ENCODE measurements at places on chromosomes 2 and 18.

- no peak for DNase-seq
Observed at GRCh38 chr2:100921685-100922161, 80.4 kb upstream of the RPL31 start.

- no peak for DNase-seq
Observed at GRCh38 chr2:71630454-71631328, 177.3 kb downstream of the DYSF start.

DNA sequence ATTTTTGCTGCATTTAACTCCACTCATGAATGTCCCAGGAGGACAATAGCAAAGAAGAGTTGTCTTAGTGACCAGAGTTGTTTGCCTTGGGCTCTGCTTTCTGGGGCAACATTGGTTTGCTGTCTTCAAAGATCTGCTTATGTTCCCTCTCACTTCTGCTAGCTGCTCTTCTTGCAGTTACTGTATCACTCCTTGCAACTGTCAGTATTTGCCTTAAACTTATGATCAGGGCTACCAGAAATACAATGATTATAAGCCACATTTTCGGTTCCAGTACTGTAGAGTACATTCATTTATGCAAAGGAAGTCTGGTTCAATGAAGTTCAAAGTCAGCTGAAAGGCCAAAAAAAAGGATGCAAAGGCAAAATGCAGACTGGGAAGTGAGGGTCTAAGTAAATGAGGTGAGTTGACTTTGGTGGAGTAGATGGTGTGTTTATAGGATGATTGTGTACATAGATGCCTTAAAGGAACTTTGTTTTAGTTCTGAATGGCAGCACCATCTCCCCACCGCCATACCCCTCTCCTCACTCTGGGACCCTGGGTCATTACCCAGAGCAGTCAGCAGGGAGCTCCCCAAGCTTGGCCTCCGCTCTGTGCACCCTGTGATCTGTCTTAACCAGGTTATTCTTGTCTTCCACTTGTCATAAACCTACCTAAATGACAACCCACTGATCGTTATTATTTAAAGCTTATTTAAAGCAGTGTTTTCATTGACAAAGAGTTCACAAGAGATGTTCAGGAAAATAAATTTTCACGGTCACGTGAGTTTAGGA is 236.0 kb downstream of the DOK6 start:
- DNase-seq: no peak

DNA sequence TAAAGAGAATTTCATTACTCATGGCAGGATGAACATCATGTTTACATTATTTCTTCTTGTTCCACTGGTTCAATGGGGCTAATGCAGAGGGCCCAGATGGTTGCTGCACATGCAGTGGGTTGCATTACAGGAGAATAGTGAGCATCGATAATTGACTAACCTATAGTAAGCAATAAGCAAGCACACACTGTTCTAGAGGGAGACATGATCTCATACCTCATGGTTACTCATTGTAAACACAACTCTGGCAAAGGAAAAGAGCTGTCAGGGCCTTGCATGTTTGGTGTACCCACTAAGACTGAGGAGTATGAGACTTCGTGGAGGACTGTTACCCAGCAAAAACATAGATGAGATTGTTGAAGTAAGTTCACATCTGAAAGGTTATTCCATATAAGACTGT is 885.6 kb upstream of the VRK2 start:
- no peak for DNase-seq

DNA sequence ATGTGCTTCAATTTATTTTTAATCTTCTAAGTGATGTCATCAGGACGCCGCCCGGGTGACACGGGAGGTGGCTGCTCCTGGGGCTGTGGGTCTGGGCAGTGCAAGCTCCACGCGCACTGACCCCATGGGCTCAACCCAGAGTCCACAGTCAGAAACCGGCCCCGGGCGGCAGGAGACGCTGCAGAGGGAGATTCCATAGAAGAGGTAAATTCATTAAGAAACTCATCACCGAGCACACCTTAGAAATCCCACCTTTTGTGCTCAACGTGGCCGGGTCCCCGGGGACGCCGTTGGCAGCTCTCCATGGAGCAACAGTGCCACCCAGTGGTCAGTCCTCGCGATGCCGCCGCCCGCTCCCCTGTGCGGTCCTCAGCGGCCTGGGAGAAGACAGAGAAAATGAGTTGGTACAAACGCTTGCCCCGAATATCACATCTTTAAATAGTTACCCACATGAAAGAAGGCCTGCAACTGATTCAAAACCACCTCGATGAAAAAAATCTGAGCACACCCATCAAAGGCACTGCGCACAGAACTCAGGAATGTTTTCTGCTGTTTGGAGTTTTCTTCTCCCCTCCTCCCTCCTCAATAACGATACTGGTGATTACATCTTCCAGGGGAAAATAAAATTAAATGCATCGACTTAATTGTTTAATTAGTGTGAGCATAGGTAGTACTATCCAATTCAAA is 92.6 kb downstream of the CMPK2 start:
- DNase-seq: no peak

DNA sequence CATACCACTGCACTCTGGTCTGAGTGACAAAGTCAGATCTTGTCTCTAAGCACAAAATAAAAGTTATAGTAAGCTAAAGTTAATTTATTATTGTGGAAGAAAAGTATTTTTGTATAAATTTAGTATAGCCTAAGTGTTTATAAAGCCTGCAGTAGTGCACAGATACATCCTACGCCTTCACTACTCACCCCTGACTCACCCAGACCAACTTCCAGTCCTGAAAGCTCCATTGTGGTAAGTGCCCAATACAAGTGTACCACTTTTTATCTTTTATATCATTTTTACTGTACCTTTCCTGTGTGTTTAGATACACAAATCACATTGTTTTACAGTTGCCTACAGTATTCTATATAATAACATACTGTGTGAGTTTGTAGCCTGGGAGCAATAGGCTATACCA is 57.5 kb downstream of the UBE2E3 start:
- no peak for DNase-seq

DNA sequence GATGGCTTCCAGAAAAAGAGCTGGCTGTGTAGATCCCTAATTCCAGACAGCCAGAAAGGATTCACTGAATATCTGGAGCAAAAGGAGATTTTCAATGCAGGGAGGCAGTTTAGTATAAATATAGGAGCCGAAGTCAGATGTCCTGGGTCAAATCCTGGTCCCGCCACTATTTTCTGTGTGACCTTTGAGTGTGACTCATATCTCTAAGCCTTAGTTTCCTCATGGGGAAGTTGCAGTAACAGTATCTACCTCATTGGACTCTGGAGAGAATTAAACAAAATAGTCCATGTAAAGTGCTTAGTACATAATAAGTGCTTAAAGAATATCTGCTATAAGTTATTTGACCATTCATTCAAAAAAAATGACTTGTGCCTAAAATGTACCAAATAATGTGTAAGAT is 52.1 kb upstream of the ITGA6 start:
- DNase-seq: no peak

- peak; percentile 62 for DNase-seq
Observed at GRCh38 chr2:53545604-53546003, 222.0 kb upstream of the CHAC2 start.
